Kidney tubule cell (primary cell): ENCODE measurements at places on chromosomes 5 and 9.

GRCh38 chr5:109945097-109945678, 255.5 kb downstream of the MAN2A1 start:
- DNase-seq = peak; percentile 71

DNA sequence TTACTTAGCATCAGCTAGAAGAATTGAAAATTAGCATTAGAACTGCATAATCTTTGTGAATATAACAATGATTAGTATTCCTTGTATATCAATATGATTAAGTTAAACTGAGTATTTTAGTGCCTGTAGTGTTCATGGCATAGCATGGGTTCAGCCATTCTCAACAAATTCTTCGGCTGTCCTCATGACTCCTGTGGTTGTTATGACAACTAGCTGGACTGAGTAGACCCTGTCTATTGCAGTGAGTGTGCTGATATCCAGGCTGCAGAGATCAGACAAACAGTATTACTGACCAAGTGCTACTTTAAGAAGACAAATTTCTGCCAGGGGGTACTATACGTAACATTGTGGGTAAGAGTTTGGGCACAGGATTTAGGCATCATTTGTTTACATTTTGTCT, 125.9 kb downstream of the NUDT12 start:
- no peak for DNase-seq

GRCh38 chr9:127537014-127537413, 75.1 kb upstream of the STXBP1 start:
- peak; percentile 37 for DNase-seq

GRCh38 chr5:131364507-131365050, 100.7 kb downstream of the CDC42SE2 start:
- no peak for DNase-seq

DNA sequence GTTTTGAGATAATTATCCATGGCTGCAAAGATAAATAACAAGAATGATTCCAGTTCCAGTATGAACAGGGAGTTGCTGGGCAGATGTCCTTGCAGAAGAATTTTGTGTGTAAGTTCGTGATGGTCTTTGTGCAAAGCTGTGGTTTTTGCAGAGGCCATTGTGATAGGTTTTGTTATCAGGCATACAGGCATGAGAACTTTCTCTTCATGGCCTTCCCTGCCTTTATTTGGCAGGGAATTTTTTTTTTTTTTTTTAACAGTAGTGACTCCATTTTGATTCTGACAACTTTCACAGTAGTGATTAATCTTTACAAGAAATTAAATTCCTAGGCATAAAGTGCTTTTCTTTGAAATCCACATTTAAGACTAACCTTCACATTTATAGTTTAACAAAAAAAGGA, 1999.5 kb upstream of the CDH6 start:
- no peak for DNase-seq

DNA sequence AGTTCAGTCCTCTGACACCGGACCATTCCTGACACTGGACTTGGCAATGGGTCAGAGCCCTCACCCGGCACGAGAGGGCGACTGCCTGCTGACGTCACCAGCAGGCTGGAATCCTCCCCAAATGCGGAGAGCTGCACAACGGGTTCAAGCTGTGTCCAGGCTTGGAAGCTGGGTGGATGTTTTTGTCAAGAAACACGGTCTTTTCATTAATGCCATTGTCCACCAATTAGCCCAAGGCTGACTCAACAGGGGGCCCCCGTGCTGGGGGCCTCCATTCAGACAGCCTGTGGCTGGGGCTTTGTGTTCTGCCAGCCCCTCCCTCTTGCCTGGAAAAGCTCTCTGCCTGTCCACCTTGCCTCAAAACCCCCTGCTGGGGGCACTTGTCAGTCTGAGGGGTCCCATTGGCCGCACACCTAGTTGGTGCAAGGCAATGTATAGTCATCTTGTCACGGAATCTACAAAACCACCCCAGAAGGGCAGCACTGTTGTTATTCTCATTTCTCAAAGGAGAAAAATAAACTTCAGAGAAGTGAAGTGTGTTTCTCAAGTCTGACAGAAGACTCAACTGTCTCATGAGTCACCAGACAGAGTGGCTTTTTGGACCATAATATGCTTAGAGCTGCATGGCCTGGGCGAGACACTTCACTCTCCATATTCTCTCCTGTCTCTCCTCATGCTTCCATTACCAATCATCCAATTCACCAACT, 24.6 kb downstream of the NDUFA8 start:
- no peak for DNase-seq

DNA sequence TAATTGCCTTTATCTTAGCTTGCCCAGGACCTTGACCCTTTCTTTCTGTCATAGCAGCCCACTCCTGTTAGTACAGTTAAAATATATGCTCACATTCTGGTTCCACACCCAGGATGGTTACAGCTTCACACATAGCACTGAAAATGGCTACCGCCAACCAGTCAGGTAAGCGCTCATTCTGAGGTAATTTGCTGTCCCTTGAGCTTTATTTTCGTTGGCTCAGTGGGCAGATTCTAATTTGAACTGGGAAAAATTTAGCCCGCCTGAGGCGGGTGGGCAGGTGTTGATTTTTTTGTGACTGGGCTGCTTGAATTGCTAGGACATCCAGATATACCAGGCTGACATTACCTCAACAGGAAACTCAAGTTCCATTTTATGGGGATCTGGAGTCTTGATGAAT, 137.5 kb downstream of the KCTD16 start:
- DNase-seq = no peak

GRCh38 chr9:117247266-117247665, 167.6 kb downstream of the ASTN2 start:
- peak; percentile 25 for DNase-seq

GRCh38 chr5:133868946-133869518, 99.4 kb downstream of the C5orf15 start:
- peak; percentile 70 for DNase-seq

- no peak for DNase-seq
Measured at GRCh38 chr9:101848485-101848919, 110.1 kb upstream of the GRIN3A start.

DNA sequence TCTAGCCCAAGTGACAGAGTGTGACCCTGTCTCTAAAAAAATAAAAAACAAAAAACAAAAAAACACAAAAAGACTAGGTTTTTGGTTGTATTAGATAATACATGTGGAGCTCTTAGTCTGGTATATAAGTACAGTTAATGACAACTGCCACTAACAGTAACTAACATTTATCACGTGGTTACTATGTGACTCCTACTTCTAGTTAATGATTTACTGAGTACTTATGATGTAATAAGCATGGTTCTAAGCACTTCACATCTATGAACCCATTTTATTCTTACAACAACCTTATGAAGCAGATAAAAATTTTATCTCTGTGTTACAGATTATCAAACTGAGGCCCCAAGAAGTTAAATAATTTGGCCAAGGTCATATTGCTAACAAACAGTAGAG, 6.1 kb upstream of the TMEFF1 start:
- peak; percentile 64 for DNase-seq

DNA sequence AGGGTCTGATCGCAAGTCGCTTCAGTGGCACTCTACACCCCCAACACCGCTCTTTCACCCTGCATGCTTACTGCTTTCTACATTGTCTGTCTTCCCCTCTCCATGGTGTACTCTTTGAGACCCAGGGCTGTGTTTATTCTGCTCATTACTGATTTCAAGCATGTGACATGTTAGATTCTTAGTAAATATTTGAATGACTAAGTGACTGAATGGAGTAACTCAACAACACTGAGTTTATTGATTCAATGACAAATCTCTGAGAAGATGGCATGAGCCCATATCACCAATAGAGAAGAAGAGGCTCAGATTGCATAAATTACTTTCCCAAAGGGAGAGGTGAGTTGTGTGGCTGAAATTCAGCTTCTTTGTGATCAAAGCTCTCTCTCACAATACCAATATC, 89.7 kb upstream of the OSMR start:
- no peak for DNase-seq

- no peak for DNase-seq
Measured at GRCh38 chr9:84856181-84856632, 186.7 kb downstream of the NTRK2 start.

DNA sequence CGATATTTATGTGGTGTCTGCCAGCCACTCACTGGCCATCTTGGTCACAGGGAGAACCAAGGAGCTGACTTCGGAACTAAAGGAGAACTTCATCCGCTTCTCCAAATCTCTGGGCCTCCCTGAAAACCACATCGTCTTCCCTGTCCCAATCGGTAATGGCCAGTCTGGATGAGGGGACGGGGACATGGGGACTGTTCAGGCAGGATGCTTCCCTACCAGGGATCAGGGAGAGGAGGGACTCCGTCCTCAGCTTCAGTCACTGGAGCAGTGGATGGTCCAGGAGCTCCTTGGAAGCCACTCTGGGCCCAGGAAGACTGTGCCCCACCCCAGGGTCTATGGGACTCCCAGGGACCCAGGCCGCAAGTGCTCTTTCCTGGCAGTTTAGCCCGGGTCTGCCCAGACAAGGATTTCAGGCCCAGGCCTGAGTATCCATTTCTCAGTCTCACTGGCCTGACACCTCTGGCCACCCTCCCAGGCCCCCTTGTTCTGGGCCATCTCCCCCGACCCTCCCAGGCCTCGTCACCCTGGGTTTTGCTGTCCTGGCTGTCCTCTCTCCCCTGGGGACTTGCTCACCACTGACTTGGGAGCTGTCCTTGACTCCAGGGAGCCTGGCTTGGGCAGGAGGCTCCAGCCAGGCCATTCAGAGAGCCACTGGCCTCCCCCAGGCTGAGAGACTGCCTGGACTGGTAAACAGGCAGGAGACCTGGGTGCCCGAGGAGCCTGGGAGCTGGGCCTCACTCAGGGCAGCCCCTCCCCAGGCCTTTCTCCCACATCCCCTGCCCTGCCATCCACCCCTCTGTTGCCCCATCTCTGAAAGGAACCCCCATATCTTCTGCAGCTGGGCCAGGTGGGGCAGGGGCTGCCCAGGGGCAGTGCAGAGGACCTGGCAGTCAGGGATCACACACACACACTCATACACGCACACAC, 3.1 kb downstream of the LCN2 start:
- no peak for DNase-seq

- DNase-seq = peak; percentile 83
Measured at GRCh38 chr9:33170464-33171415, 3.6 kb upstream of the B4GALT1 start.

- DNase-seq = peak; percentile 20
Measured at GRCh38 chr5:7245121-7245651, 150.8 kb upstream of the ADCY2 start.

GRCh38 chr9:2180154-2180553, 165.0 kb downstream of the SMARCA2 start:
- no peak for DNase-seq

- no peak for DNase-seq
Measured at GRCh38 chr5:158847772-158848171, 251.9 kb downstream of the EBF1 start.

GRCh38 chr5:122816756-122817155, 28.7 kb upstream of the SNX24 start:
- no peak for DNase-seq

- no peak for DNase-seq
Measured at GRCh38 chr9:137498720-137499150, 39.6 kb upstream of the NSMF start.

GRCh38 chr9:78971540-78971939, 600.2 kb upstream of the TLE4 start:
- no peak for DNase-seq

DNA sequence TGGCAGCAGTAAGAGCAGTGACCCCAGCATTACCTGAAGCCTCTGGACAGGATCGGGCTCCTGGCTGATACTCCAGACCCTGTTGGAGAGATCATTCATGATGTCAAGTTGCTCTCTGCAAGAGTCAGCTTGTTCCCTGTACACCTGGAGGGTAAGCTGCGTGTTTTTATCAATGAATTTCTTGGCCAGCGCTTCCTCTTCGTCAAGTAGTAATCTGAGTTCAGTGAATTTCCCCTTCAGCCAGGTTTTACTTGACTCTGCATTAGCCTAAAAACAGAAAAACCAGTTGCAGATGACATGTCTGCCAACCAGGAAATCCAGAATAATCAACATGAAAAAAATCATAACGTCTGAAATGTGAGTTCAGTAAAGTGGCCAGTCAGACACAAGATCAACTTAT, 19.1 kb downstream of the TRIM14 start:
- no peak for DNase-seq

DNA sequence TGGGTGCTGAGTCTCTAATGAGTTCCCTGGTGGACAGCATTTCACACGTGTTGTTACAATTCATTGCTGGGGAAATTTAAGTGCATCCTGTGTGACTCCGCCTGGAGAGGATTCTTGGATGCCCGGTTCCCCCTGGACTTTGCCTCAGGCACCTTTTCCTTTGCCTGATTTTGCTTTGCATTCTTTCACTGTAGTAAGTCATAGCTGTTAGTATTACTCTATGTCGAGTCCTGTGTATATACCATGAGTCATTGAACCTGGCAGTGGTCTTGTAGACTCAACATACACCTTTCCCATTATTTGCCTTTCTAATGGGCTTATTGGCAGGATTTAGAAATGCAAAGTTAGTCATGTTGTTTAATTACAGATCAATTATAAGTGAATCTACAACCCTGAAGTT, 81.9 kb upstream of the DHFR start:
- peak; percentile 53 for DNase-seq

DNA sequence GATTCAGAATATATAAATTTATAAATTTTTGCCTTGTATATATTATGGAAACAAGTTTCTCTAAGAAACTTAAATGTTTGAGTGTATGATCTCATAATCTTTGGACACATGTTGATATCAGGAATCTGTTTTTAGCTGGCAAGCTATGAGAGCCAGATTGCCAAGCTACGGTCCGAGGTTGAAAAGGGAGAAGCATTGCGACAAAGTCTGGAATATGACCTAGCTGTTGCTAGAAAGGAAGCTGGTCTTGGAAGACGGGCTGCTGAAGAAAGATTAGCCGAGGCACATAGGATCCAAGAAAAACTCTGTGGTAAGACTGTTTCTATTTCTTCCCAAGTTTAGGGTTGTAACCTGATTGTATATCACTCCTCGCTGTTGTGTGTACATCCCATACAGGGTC, 25.9 kb downstream of the CCDC171 start:
- no peak for DNase-seq
